GM13976 (cell line): ENCODE measurements at places on chromosomes 2 and 18.

- DNase-seq, result no peak
Observed at GRCh38 chr2:207432453-207432852, 97.3 kb upstream of the CREB1 start.

- no peak for DNase-seq
Observed at GRCh38 chr18:40011201-40011600, 1943.8 kb upstream of the PIK3C3 start.

- DNase-seq, result no peak
Observed at GRCh38 chr2:12219761-12220160, 473.3 kb downstream of the LPIN1 start.

GRCh38 chr2:116162395-116162794, 1652.1 kb upstream of the DDX18 start:
- DNase-seq, result no peak

DNA sequence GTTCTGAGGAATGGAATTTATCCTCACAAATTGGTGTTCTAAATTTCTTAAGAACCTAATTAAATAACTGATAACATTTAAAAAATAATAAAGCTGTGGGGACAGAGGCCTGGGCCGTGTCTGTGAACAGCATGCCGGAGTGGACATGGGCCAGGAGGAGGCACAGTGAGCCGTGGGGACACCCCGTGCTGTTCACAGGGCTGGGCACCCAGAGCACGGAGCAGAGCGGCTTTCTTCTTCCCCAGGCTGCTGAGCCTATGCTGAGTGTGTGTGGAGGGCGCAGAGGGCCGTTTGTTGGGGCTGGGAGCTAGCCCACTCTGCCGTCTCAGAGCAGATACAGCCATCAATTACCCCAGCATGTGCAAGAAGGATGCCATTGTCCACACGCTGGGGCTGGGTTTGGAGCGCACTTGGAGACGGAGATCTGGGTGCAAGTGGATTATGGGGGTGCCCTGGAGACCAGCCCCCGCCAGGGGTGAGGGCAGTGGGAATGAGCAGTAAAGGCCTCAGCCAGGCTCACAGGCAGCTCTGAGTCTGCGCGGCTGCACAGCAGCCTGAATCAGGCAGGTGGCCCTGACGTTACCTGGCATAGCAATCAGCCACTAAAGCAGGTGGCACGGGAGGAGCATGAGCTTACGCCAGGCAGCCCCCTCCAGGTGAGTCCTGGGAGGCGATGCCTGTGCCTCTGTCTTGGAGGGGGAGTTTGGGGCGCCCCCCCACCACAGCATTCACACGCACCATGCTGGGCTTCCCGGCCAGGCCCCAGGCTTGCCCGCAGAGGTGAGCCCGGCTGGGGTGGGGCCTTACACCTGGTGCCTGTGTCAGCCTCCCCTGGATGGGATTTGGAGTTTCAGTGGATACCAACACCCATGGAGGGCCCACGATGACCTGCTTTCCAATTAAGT, 52.1 kb upstream of the SLC66A3 start:
- no peak for DNase-seq

DNA sequence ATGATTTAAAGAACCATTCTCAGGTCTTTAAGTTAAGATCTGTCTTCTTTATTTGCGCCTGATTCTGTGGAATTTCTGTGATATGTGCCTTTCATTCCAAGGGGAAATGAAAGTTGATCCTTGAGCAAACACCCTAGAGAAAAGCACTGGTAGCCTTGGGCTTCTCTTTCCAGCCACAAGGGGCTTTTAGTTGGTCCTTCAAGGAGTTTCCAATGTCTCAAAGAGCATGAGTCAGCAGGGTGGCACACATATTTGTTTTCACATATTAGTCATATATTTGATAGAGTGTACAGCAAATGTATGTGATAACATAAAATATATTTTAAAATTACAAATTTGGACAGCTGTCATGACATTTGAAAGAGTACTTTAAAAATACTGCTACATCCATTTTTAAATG, 339.5 kb downstream of the TXNL1 start:
- DNase-seq, result no peak

DNA sequence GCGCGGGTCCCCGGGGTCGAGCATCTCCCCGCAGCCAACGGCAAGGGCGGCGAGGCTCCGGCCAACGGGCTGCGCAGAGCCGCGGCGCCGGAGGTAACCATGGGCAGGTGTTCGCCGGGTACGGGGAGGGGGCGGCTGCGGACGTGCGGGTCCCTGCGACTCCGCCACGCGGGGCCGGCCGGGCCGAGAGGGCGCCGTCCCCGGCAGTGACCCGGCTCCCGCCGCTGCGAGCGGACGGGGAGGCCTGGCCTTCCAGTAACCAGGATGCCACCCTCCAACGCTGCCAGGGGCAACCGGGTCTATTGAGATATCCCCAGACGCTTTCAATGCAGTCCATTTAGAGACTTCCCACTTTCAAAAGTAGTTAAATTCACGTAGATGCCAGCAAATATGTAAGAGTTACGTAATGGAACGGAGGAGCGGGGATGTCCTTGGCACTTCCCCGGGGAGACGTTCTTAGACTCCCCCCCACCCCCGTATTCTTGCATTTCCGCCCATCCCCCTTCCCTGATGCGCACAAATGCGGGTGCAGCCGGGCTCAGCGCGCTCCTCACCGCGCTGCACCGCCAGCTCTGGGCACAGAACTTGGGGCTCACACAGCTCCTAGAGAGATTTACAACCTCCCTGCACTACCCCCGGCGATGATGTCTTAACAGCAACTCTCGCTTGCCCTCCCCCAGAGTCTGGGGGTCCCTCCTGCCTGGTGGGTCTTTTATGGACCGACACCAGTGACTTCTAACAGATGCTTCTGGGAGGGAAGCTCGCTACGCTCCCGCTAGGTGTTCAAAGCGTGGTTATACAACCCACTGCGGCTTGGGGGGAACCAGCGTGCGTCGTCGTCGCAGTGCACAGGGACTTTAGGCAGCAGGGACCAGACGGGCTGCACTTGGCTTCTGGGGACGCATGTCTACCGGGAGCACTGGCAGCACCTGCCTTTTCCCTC, 657 bp downstream of the SGPP2 start:
- DNase-seq, result peak; percentile 60

GRCh38 chr2:233261819-233262555, 10.5 kb downstream of the ATG16L1 start:
- DNase-seq, result peak; percentile 57

GRCh38 chr18:79851950-79852349, 54.2 kb downstream of the KCNG2 start:
- DNase-seq, result no peak

DNA sequence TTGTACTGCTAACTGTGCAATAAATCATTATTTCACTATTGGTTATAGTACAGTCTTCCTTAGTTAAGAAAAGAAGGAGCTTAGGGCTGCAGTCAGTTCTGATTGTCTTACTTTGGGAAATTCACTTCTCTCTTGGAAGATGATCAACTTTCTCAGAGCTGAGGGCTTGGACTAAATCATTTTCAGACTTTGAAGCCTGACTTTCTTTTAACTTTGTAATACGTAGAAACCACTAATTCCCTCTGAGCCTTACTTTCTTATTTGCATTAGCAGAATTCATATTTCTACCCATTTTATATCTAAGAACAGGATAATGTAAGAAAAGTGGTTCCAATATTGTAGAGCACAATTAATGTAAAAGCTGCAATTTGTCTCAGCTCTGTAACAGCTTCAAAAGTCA, 386.4 kb downstream of the TRIB2 start:
- DNase-seq, result no peak

DNA sequence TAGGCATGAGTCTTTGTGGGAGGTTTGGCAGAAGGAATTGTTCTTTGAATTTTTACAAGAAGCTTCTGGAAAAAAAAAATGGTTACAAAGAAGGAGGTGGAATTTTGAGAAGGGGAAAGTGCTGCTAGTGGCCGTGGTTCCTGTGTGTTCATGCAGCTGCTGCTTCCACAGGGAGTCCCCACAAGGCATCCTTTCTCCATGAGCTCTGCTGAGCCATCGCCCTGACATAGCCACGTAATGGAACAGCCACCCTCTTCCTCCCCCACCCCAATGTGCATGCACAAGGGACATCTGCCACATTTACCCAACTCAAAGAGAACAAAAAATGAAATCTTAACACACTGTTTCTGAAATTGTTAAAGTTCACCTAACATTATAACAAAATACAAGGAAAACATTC, 529.7 kb downstream of the SATB2 start:
- no peak for DNase-seq

GRCh38 chr2:238296638-238297457, 8.4 kb upstream of the PER2 start:
- no peak for DNase-seq

- DNase-seq, result no peak
Observed at GRCh38 chr2:237299906-237300305, 114.1 kb downstream of the COL6A3 start.

GRCh38 chr2:128752691-128753263, 434.1 kb upstream of the HS6ST1 start:
- no peak for DNase-seq

GRCh38 chr2:175462246-175462645, 280.7 kb upstream of the ATP5MC3 start:
- DNase-seq, result no peak

- DNase-seq, result no peak
Observed at GRCh38 chr2:216385478-216385877, 13.2 kb upstream of the MARCHF4 start.

DNA sequence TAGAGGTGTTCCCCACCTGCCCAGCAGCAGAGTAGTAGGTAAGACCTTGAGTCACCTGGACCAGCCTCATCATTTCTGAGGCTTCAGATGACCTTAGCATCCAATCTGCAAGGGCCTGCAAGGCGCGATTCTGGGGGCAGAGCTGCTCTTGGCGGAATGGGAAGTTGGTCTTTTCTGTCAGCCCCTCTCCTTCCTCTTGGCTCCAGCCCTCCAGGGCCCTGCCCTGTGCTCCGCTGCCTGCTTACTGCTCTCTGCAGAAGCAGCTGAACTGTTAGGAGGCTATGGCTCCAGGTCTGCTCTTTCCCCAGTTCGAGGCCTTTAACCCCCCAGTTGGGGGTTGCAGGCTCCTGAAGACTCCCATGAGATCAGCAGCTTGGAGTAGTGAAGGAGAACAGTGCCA, 96.1 kb upstream of the MCFD2 start:
- DNase-seq, result no peak

DNA sequence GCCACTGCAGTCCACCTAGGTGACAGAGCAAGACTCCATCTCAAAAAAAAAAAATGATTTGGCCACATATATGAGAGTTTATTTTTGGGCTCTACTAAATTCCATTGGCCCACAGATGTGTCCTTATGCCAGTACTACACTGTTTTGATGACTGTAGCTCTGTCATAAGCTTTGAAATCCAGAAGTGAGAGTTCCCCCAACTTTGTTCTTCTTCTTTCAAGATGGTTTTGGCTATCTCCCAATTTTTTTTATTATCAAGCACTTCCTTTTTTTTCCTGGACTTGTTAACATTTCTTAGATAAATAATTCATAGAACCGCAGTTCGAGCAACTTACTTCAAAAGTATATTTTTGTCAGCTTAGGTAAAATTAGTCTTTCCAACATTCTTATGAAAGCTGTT, 96.9 kb downstream of the TSHZ1 start:
- no peak for DNase-seq

GRCh38 chr2:85929096-85930050, 40.6 kb upstream of the ST3GAL5 start:
- DNase-seq, result no peak
